ENCODE measurements at places on chromosomes 4 and X.

DNA sequence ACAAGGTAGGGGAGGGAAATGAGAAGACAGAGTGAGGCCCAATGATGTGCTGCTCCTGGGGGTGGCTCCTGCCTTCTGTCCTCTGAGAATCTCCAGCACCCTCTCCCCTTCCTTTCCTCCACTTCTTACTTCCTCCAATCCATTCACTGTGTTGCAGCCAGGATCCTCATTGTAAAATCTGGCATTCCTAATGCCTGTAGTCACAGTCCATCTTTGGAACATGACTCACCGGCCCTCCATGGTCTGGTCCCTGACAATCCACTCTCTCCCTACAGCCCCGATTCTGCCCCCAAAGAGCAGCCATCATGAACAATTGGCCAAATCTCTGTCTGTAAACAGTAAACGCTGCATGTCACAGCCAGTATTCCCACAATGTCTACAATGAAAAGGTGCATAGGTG lies 72.9 kb downstream of the CLNK start:
- no peak for DNase-seq

DNA sequence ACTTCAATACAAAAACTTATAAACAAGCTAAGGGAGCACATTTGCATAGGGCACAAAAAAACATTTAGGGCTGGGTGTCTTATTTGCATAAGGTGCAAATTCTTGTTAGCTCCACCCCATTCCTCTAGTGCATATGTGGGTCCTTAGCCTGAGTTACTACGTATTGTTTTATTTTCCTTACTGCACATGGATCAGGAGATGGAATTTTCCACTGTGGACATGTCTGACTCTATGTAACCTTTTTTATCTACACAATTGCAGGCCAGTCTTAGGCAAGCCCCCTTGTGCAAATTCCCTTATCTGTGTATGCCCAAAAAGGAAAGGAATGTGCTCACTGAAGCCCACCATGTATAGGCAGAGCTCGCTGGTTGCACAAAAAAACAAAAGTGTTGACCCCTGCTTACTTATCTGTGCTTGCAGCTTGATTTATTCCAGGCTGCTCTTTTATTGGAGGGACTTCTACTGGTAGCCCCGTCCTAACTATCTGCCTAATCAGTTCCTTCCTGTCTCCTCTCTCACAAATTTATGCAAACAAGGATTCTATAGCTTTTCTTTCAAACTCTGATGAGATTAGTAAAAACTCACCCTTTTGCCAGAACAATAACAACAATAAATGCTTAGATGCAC lies 359.0 kb upstream of the MAGEB16 start:
- DNase-seq = no peak

- peak; percentile 61 for DNase-seq
Measured at GRCh38 chrX:129823115-129823514, 20.6 kb downstream of the ZDHHC9 start.

DNA sequence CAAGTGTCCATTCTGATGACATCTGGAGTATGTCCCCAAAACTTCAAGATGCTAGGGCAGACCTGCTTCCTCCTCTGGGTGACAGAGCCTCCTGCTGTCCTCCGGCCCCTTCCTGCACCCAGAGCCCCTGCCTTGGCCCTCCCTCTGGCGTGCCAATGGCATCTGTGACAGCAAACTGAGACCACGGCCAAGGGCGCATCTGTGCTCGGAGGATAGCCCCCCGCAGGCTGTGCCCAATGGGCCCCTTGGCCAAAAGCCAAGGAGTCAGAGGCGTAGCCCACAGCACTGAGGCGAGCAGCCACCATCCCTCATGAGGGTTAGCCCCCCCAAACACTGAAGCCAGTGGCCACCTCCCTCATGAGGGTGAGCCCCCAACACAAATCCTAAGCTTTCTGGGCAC lies 7.9 kb downstream of the LRPAP1 start:
- DNase-seq = no peak

- no peak for DNase-seq
Measured at GRCh38 chr4:183897193-183897592, 7.9 kb upstream of the STOX2 start.

DNA sequence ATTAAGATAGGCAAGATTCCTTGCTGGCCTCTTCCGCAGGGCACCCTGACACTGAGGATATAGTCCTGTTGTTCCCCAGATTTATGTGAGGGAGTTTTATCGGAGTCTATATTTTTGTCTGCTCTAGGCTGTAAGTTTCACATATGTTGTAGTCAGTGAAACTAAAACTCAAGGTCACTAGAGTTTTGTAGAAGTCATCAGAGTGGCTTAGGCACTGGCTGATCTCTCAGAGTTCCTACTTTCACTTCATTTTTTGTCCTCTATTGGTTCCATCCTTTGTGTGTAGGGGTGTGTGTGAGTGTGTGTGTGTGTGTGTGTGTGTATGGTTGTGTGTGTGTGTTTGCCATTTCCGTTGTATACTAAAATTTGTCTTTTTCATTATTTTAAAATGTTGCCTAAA lies 577.5 kb downstream of the IQCM start:
- DNase-seq = no peak

- peak; percentile 31 for DNase-seq
Measured at GRCh38 chr4:101284546-101284945, 62.8 kb downstream of the PPP3CA start.

DNA sequence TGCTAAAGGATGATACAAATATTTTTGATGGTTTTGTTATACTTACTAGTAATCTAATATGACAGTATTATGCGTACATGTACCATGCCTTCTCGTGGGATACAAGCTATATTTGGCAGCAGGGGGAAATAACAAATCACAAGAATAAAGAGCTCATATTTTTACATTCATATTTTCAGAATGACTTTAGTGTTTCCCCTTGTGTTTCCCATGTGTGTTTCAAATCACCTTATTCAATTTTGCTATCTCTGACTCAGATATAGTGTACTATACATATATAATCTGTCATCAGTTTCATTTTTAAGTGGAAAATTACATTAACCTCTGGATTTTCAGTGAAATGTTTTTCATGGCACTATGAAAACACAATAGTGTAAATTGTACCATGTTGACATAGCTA lies 146.8 kb downstream of the RPA4 start:
- DNase-seq = no peak

DNA sequence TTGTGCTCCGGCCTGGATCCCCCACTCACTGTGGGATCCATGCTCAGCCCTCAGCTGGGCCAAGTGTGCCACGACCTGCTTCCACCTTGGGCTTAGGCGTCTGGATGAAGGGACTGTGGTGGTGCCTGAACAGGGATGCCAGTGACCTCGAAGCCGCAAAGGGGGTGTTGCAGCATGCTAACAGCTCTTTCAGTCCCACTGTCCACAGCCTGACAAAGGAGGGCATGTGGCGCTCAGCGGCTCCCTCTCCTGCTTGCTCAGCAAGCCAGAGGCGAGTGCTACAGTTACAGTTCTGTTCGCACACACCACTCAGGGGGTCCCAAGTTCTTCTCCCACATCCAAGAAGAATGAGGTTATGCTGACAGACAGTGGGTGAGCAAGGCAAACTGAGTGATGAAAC lies 5.2 kb upstream of the IGBP1 start:
- no peak for DNase-seq

DNA sequence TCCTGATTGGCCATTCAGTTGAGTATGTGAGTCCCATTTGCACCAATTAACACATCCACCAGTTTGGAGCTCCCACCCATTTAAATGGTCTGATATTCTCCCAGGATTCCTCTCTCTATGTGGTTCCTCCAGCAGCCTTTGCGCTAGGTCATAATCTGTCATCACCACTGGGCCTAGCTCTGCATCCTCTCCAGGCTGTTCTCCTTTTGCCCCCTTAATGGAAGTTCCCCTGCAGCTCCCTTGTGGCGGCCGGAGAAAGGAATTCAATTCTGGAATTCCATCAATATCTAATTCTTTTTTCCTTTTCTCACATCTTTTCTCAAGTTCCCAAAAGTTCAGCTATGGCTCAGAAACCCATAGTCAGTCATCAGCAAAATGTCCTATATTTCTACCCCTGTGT lies 2184.4 kb upstream of the AGA start:
- no peak for DNase-seq

GRCh38 chr4:152896811-152897210 lies 39.3 kb upstream of the FHDC1 start:
- no peak for DNase-seq

DNA sequence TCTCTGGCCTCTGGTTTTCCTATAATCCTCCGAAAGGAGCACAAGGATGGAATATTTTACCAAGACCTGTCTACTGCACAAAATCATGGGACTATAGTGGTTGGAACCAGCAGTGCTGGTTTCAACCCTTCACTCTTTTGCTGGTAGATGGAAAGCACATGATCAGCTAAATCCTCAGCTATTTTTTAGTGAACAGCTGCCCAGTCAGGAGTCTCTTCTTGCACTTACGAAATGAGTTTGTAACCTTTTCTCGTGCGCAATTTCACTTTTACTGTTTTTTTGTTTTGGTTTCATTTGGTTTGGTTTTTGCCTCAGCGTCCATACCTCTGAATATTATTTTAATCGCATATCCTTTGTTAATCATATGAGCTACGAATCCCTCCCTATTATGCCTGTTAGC lies 418.5 kb upstream of the CPEB2 start:
- no peak for DNase-seq

- DNase-seq = peak; percentile 47
Measured at GRCh38 chrX:3134316-3134945, 93.2 kb downstream of the ARSF start.

GRCh38 chr4:56148428-56148827 lies 199.7 kb downstream of the CEP135 start:
- DNase-seq = no peak

Measured in suppressor macrophage treated with lipopolysaccharide for 1 hour (primary cell).